BJ (cell line): ENCODE measurements at places on chromosomes 7 and 10.

- DNase-seq, result no peak
These were observed 70.0 kb upstream of the INPP5A start for GRCh38 chr10:132467464-132468149.

- no peak for DNase-seq
These were observed 37.7 kb upstream of the MINDY3 start for GRCh38 chr10:15898046-15898445.

- DNase-seq, result peak; percentile 89
These were observed 52.3 kb downstream of the HECW1 start for GRCh38 chr7:43164757-43165156.

DNA sequence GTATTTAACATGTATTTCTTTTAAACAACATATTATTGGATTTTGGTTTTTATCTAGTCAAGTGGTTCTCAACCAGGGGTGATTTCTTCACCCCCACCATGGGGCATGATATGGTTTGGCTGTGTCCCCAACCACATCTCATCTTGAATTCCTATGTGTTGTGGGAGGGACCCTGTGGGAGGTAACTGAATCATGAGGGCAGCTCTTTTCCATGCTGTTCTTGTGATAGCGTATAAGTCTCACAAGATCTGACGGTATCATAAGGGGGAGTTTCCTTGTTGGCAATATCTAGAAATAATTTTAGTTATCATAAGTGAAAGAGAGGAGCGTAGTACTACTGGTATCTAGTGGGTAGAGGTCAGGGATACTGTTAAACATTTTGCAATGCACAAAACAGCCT, 37.6 kb downstream of the TMEM168 start:
- DNase-seq, result no peak

DNA sequence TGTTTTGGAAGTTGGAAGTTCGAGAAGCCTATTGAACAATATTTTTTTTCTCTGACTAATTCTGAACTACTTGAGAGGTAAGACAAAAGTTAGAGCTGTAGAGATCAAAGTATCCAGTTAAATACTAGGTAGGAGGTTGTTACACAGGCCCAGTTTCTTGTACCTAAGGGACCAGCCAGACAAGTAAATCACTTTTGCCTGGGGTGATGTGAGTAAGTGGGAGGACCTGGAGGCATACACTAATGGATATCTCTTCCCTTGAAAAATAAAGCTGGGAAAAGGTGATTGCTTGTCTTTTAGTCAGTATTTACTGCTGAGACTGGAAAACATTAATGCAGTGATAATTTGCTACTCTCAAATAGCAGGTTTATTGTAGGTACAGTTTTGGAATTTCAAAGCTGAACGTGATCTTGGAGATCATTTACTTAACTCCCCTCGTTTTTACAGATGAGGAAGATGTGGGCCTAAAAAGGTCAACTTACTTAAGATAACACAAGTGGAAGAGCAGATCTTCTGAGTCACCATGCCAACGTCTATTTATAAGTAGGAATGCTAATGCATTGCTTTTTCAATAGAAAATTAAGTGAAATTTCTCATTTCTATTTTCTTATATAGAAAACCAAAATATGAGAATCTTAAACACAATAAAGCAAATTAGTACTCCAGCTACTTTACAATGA, 181.3 kb downstream of the PPP1R9A start:
- no peak for DNase-seq

GRCh38 chr10:20670579-20670978, 226.5 kb downstream of the NEBL start:
- no peak for DNase-seq

DNA sequence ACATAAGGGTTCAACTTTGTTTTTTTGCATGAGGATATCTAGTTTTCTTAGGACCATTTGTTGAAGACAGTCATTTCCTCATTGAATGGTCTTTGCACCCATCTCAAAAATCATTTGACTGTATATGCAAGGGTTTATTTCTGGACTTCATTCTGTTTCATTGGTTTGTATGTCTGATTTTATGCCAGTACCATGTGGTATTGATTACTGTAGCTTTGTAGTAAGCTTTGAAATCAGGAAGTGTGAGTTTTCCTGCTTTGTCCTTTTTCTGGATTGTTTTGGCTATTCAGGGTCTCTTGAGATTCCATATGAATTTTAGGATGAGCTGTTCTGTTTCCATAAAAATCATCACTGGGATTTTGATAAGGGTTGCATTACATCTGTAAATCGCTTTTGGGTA, 63.9 kb downstream of the SND1 start:
- DNase-seq, result no peak

GRCh38 chr7:144256112-144256511, 8.5 kb downstream of the OR2A7 start:
- DNase-seq, result no peak

GRCh38 chr10:14173706-14174594, 156.8 kb downstream of the FRMD4A start:
- DNase-seq, result no peak

DNA sequence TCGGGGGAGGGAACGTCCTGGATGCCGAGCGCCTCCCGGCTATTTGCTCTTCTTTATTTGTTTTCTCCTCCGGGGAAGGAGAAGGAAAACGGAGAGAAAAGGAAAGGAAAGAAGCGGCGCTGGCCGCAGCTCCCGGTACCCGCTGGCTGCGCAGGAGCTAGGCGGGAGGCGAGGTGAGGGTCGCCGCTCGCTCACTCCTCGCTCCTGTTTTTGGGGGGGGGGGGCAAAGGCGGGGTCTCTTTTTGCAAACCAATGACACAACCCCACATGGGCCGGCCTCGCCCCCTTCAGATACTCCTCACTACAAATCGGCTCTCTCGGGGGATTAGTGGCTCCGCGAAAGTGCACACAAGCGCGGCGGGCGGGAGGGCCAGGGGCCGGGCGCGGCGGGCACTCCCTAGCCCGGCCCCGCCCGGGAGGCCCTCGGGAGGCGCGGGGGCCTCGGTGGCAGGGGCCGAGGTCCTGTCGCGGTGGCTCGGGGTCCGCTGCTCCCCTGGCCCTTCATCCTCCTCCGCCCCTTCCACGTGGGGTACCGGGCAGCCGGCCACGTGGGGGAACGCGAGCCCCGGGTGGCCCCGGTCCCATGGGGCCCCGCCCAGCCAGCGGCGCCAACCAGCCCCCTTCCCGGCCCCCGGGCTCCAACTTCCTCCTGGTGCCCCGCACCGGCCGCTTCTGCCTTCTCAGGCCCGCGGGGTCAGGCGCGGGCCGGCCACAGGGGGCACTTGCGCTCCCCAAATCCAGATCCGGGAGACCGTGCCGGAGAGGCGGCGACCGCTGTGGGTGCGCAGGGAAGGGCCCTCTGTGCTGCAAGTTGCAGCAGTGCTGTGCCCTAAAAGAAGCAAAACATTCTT, 718 bp upstream of the CTBP2 start:
- no peak for DNase-seq

DNA sequence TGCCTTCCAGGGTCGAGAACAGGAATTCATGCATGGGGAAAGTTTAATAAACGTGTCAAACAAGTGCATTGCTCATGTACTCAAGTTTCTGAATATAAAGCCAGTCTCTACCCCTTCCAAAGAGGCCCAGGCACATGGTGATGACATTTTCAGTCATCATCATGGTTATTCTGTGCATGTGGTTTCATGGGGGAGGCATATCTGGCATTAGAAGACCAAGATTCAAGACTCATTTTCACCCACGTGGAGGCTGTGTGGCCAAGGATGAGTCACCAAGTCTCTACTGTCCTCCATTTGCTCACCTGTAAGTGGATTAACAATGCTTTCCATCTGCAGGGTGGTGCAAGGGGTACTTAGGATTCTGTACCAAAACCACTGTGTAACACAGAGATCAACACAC, 34.0 kb upstream of the CNPY1 start:
- no peak for DNase-seq

DNA sequence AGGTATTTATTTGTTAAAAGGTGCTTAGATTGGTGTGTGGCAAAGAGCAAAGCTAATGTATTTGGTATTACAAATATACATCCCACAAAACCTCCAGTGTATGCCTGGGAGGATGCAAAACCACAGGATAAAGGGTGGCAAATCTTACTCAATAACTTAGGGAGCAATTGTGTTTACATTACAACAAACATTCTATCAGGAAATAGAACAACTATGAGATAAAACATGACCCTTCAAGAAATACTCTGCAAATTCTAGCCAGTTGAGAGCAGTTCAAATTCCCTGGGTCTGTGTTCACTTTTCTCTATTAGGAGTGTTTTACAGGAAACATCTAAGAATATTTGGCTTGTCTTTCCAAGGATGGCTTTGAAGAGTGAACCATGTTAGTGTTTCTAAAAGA, 64.9 kb downstream of the CUL1 start:
- no peak for DNase-seq

- no peak for DNase-seq
These were observed 277.0 kb downstream of the INHBA start for GRCh38 chr7:41425926-41426325.

DNA sequence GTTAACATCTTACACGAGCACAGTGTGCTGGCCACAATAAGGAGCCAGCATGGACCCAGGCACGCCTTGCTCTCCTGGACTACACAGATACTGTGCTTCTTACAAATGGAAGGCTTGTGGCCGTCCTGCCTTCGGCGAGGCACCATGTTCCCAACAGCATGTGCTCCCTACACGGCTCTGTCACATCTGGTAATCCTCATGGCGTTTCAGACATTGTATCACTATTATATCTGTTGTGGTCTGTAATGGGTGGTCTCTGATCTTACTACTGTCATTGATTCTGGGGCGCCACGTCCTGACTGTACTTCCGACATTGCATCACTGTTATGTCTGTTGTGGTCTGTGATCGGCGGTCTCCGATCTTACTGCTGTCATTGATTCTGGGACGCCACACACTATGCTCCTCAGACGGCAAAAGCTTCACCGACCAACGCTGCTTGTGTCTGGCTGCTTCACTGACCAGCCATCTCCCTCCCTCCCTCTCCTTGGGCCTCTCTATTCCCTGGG, 195.4 kb downstream of the MAD1L1 start:
- no peak for DNase-seq

- no peak for DNase-seq
These were observed 170.3 kb downstream of the NRP1 start for GRCh38 chr10:33164060-33164709.

GRCh38 chr10:30294476-30295240, 54.4 kb downstream of the MTPAP start:
- no peak for DNase-seq

DNA sequence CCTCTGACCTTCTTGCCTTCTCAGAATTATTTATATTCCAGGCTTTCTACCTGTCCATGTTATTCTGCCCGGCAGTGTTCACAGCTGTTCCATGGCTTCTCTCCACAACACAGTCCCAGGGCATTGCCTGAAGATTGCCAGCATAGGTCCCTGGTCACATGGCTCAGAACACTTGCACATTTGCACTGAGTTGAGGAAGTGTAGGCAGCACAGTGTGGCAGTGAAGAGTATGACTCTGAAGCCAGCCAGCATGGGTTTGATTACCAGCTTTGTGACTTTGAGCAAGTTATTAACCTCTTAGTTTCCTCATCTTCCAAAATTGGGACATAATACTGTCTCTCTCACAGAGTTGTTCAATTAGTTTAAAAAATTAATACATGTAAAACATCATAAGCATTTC, 73.2 kb upstream of the NEUROD6 start:
- DNase-seq, result no peak

DNA sequence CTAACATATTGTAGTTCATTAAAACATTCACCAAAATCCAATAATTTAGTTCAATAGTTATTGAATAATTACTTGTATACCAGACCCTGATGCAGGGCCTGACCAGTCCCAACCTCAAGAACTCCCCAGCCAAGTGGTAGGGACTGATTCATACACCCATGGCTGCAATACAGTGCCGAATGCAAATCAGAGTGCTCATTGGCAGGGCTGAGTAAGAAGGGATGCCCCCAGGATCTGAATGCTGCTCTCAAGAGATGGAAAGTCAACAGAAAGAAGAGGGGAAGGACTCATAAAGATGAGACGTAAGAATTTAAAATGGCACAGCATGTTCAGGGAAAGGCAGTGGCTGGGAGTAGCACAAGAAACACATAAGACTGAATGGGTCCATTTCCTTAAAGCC, 29.9 kb downstream of the ZNF438 start:
- no peak for DNase-seq
